CD4-positive, alpha-beta T cell treated with Interferon alpha-2 for 1 hour (primary cell): ENCODE measurements at places on chromosomes 3 and 15.

- DNase-seq: no peak
Measured at GRCh38 chr3:13459605-13460340, 20.3 kb upstream of the HDAC11 start.

DNA sequence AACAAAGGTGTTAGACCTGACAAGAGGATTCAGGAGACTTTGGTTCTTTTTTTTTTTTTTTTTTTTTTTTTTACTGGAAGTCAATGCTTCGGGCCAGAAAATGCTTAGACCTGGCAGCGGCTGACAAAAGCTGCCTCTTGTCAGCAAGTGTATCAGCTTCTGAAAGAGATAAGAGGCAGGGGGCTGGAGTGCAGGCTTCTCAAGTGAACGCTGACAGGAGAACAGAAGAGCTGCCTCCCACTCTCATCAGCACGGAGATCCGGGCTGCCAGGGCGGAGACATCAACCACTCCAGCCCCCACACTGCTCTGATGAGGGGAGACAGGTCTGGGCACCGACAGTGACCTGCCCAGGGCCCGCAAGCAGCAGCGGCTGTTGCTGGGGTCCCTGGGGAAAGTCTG is 9.4 kb upstream of the SCN5A start:
- no peak for DNase-seq

GRCh38 chr15:90097475-90097874 is 4.8 kb downstream of the IDH2 start:
- DNase-seq: peak; percentile 88

- no peak for DNase-seq
Measured at GRCh38 chr15:65761210-65761926, 30.7 kb downstream of the DENND4A start.

DNA sequence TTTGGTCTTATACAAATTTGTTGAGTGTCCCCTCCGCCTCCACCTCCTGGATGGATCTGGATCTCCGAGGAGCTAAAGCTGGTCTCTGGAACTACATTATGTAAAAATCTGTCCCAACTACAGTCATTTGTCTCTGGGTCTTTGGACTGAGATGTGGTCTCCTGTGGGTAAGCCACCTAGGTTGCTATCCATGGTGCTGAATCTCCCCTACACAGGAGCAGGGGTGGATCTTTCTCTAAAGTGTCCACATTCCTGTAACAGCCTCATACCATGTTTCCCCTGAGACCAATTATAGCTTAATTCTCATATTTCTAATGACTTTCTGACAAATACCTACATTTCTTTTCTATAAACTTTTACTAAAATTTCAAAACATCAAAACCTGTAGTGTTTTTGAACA is 625.8 kb downstream of the TAFA4 start:
- peak; percentile 12 for DNase-seq

DNA sequence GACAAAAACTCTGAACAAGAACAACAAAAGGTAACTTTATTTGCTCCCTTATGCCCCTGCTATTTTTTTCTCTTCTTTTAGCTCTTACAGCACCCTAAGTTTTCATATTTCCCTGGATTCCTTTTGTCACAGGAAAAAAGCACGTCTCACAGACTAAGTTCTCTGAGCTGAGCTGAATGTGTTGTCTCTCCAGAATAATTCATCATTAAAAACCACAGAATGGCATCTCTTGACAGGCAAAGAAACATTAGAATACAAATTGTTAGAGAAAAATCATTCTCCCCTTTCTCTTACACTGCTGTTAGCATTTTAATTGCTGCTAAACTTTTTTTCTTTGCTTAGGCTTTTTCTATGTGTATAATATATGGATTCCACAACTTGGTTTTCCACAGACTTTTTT is 48.7 kb upstream of the SECISBP2L start:
- DNase-seq: no peak

GRCh38 chr3:9098716-9099675 is 135.7 kb upstream of the RAD18 start:
- no peak for DNase-seq

DNA sequence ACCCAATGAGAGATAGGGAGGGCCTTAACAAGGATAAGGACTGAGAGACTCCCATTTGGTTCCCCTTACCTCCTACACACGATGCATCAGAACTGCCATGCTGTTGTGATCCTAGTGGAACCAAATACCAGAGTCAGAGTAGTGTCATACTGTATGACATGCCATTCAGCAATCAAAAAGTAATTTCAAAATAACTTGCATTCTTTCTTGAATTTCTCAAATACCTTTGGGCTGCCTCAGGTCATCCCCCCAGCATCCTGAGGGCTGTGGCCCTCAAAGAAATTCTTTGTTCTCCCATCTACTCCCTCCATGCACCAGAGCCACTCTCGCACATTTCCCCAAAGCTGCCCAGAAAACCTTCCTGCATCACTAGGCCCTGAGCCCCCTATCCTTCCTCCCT is 68.9 kb upstream of the PPP2R3A start:
- DNase-seq: no peak

- DNase-seq: no peak
Measured at GRCh38 chr15:101045236-101045646, 126.1 kb downstream of the LRRK1 start.

DNA sequence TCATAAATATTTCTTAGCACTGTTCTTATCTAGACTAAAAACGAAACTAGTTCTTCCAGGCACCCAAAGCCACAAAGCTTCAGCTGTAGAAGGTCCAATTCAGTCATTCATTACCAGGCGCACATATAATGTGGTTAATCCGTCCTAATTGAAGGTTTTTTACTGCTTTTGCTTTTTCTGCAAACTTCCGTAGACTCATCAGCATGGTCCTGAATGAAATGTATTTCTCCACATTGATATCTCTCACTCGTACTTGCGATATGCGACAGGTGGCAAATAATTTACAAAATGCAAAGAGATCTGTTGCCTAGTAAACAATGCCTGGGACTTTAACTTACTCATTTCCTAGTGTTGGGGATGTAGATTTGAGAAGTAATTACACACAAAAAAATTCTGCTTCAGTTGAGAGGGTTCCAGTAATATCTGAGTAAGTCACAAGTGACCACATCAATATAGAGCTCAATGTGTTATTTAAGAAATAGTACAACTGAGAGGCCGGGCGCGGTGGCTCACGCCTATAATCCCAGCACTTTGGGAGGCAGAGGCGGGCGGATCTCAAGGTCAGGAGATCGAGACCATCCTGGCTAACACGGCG is 75.0 kb upstream of the MBNL1 start:
- DNase-seq: peak; percentile 86

- no peak for DNase-seq
Measured at GRCh38 chr3:111582120-111582474, 13.0 kb downstream of the ZBED2 start.

GRCh38 chr3:109339714-109340648 is 2.6 kb upstream of the DPPA4 start:
- no peak for DNase-seq

GRCh38 chr3:160213191-160213590 is 12.0 kb upstream of the C3orf80 start:
- DNase-seq: no peak

- DNase-seq: no peak
Measured at GRCh38 chr3:177320765-177321247, 123.5 kb upstream of the TBL1XR1 start.

DNA sequence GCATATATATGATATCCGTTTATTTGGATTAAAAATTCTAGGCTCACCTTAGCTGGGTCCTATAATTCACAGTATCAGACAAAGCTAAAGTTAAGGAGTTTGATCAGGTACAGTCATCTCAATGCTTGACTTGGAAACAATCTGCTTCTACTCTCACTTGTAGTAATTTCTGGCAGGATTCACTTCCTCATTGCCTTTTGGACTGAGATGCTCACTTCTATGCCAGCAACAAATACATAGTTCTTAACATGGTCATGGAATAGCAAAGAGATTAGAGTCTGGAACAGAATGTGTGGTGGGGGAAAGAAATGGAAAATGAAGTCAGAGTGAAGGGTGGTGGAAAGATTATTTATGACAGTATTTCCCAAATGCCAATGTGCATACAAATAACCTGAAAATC is 693.6 kb downstream of the CADM2 start:
- no peak for DNase-seq

GRCh38 chr3:65483011-65483410 is 555.7 kb downstream of the MAGI1 start:
- no peak for DNase-seq

GRCh38 chr3:190197346-190197763 is 76.7 kb upstream of the P3H2 start:
- no peak for DNase-seq

DNA sequence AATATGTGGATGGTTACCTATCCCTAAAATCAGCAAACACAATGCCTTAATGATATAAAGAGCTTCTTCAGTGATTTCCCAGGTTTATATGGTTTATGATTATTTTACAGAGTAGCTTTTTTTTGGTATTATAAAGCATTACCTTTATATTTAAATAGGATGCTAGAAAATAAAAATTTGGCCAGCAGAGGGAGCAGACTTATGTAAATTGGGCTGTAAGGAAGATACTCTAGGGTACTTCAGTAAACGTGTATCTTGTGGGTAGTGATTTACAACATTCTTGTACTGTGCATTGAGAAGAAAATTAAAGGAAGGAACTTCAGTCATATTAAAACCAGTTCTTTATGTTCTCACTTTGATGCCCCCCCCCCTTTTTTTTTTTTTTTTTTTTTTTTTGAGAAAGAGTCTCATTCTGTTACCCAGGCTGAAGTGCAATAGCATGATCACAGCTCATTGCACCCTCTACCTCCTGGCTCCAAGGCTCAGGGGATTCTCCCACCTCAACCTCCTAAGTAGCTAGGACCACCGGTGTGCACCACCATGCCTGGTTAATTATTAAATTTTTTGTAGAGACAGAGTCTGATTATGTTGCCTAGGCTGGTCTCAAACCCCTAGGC is 167.9 kb downstream of the BBX start:
- DNase-seq: no peak

- no peak for DNase-seq
Measured at GRCh38 chr3:167031364-167032049, 348.6 kb downstream of the ZBBX start.

DNA sequence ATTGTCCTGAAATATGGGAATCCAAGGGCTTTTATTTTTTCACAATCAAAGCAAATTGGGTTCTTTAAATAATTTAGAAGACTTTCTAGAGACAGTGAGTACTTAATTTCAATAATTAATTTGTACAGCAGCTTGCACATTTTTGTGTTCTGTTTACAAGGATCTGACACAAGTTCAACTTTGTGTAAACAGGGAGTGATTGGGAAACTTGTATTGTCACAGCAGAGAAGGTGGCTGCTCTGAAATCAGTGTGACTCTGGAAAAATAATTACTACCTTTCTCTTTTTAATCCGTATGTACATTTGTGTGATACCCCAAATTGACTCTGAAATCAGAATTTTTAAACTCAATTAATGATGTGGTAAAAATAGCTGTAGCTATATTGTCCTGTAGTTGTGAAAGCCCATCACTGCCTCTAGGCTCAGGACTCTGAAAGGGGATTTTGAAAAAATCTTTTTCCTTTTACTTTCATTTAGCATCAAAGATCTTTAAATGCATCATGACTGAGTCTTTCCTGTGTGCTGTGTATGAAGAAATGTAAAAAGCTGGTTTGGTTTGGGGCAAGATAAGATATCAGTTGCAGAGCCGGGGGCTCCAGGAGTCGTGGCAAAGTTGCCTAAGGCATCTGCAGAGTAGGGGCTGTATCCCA is 45.1 kb downstream of the MFSD1 start:
- no peak for DNase-seq

GRCh38 chr3:10173926-10174435 is 9.3 kb downstream of the IRAK2 start:
- peak; percentile 83 for DNase-seq

- DNase-seq: no peak
Measured at GRCh38 chr15:74281147-74282133, 45.3 kb downstream of the CCDC33 start.

- DNase-seq: no peak
Measured at GRCh38 chr15:86647810-86648440, 568.3 kb downstream of the AGBL1 start.

DNA sequence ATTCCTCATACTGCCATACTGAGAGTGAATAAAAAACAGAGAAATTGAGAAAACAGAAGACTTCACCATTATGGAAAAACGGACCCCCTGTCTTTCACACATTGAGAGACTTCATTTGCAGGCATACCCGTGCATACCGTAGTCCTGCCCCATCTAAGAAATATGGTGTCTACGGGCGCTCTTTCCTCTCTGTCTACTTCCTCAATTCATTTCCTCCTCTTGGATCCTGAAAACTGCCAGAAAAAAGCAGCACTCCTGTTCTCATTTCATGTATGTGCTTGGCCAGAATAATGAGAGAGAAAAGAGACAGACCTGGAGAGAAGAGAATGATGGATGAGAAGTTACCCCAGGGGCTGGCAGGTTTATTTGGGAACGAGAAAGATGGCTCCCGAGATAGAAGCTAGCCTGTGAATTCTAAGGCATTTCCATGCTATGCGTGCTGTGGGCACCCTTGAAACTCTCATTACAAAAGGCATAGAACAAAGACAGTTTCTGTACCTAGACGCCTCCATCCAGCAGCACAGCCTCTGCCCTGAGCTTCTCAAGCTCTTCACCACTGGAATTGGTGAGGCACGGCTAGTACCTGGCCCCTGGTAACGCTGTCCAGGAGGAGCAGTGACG is 62.5 kb upstream of the EPHB3 start:
- DNase-seq: no peak

GRCh38 chr15:60858511-60859070 is 370.5 kb downstream of the RORA start:
- no peak for DNase-seq

- no peak for DNase-seq
Measured at GRCh38 chr3:124722589-124722988, 7.7 kb upstream of the UMPS start.

DNA sequence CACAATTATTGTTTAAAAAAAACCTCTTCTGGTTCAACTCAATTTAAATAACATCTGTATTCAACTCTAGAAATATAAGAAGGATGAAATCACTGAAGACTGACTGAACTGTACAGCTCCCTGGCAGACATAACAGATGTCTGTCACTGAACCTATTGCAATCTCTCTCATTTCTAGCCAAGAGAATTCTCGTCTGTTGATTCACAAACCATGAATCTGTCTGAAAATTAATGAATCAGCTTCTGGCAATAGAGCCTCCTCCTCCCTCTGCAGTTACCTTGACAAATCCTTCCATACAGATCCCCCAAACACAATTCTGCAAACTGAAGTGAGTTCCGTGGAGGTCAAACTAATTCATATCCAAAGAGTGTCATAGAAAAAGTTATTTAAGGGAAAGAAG is 561.4 kb downstream of the PYDC2 start:
- DNase-seq: no peak

- DNase-seq: no peak
Measured at GRCh38 chr3:115217292-115217677, 70.2 kb upstream of the ZBTB20 start.

- DNase-seq: no peak
Measured at GRCh38 chr15:74293021-74293810, 57.1 kb downstream of the CCDC33 start.

- DNase-seq: no peak
Measured at GRCh38 chr3:190070622-190071347, 49.9 kb downstream of the P3H2 start.

- no peak for DNase-seq
Measured at GRCh38 chr3:99648101-99648500, 9.7 kb downstream of the COL8A1 start.
